ENCODE measurements at places on chromosomes 12 and 14. TPM values are rescaled to one million over a fixed set of nuclear protein-coding genes. Genes with fewer than 3 reads are reported as not detected.

NOVA1 gene
- total RNA-seq, result 1.9 TPM

MYF5 gene
- total RNA-seq, result not detected

KRT73 gene
- total RNA-seq, result not detected

RNASE3 gene
- 1.1 TPM for total RNA-seq

MORN3 gene
- total RNA-seq, result 0.17 TPM

AMN1 gene
- 11.5 TPM for total RNA-seq

TRPV4 gene
- 2.2 TPM for total RNA-seq

FAM216A gene
- total RNA-seq, result 3.9 TPM

DNA sequence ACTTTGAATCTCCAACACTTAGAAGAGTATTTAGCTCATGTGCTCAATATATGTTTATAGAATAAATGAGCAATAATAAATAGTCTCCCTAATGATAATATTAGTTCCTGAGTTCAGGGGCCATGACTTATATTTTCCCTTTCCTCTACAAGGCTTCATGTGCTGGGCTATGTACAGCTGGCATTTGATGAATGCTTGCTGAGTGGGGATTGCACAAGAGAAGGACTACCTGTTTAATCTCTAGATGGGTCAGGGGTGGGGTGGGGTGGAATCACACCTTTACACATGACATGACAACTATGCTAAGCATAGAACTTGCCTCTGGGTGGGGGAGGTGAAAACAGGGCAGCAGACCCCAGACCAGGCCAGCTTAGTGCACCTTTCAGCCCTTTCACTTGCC, 7.6 kb upstream of the ABHD12B start:
- no peak overlapping the region for H3K27ac ChIP-seq
- no peak overlapping the region for H3K4me3 ChIP-seq

- H3K4me1 ChIP-seq, result no peaks in the 10 kb centered on the region
- no peaks in the 10 kb centered on the region for H3K36me3 ChIP-seq
- DNase-seq, result no peak
- H3K27me3 ChIP-seq, result no peaks in the 10 kb centered on the region
Observed at GRCh38 chr14:67863223-67863622, 43.6 kb downstream of the RAD51B start.

GRCh38 chr12:24947541-24948419, 1.1 kb downstream of the BCAT1 start:
- H3K4me3 ChIP-seq, result peak overlapping the region; percentile 52
- H3K4me1 ChIP-seq, result no peaks in the 10 kb centered on the region
- peak overlapping the region; percentile 47 for H3K27ac ChIP-seq
- DNase-seq, result no peak
- H3K27me3 ChIP-seq, result no peaks in the 10 kb centered on the region

DNA sequence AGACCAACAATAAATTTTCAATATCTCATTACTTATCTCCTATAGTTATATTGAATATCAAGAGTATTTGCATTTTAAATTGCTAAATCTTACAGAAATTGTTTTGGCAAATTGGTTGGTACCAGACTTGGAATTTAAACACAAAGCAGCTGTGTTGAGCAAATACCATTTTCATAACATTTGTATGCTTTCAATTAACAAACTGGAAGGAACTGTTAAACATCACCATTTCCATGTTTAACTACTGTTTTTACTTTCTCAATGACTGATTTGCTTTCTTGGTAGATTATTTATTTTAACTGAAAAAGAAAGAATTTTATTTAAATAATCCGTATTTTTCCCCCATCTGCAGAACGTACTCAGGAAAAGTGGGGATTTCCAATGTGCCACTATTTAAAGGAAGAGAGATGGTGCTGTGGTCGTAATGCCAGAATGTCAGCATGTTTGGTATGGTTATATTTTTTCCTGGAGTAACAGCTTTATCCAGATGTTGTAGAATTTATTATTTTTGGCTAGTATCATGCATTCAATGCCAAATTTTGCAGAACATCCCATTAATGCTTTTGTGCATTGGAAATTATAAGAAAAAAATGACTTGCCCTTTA, 72.3 kb downstream of the METTL25 start:
- H3K27me3 ChIP-seq, result no peaks in the 10 kb centered on the region
- DNase-seq, result no peak
- H3K4me1 ChIP-seq, result no peaks in the 10 kb centered on the region
- H3K36me3 ChIP-seq, result no peaks in the 10 kb centered on the region

GRCh38 chr12:120110550-120111501, 5.7 kb downstream of the RAB35 start:
- no peak for DNase-seq
- peak overlapping the region; percentile 78 for H3K27ac ChIP-seq
- no peak overlapping the region for H3K4me3 ChIP-seq
- H3K27me3 ChIP-seq, result no peaks in the 10 kb centered on the region

DNA sequence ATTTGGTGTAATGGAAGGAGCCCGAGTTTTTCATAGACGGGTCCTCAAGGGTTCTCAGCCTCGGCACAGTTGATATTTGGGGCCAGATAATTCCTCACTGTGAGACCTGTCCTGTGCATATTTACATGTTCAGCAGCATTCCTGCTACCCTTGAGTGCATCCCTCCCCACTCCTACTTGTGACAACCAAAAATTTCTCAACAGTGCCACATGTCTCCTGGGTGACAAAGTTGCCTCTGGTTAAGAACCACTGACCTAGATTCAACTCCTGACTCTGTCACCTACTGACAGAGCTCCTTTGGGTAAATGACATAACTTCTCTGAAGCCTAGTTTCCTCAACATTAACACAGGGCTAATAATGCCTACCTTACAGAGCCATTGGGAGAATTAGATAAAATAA, 60.4 kb downstream of the TTC9 start:
- H3K27me3 ChIP-seq, result no peaks in the 10 kb centered on the region
- H3K36me3 ChIP-seq, result no peaks in the 10 kb centered on the region
- no peak overlapping the region for H3K27ac ChIP-seq
- no peak overlapping the region for H3K4me3 ChIP-seq
- DNase-seq, result no peak

GRCh38 chr12:127583041-127583440, 683.9 kb upstream of the TMEM132C start:
- no peak overlapping the region for H3K27ac ChIP-seq
- H3K4me3 ChIP-seq, result no peak overlapping the region

GRCh38 chr14:102827716-102828115, 50.5 kb downstream of the TRAF3 start:
- H3K36me3 ChIP-seq, result no peaks in the 10 kb centered on the region
- H3K27ac ChIP-seq, result no peak overlapping the region
- no peaks in the 10 kb centered on the region for H3K4me1 ChIP-seq
- H3K4me3 ChIP-seq, result peak overlapping the region; percentile 7

DNA sequence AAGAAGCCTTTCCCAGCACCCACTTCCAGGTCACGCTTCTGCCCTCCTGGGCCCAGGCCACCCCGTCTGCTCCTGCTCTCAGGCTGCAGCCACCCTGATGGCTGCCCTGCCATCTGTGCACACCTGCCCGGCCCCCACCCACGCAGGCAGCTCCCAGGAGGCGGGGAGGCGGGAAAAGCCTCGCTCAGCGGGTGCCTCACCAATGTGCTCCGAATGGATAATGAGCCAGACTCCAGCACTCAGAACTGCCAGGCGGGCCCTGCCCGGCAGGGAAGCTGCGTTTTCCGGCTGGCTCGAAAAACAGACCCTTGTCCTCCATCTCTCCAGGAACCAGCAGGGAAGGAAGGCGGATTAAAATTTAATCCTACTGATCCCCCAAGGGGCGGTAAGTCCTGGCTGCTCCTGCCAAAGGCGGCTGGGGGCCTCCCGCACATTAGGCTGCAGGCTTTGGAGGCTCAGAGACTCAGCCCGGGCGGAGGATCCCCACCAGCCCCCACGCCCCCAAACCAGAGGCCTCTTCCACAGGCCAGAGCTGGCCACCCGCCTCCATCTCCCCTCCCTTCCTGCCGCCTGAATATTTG, 104.0 kb downstream of the NCOR2 start:
- no peak overlapping the region for H3K4me3 ChIP-seq
- DNase-seq, result no peak
- H3K4me1 ChIP-seq, result peaks cover 30% of the 10 kb centered on the region
- no peak overlapping the region for H3K27ac ChIP-seq

DNA sequence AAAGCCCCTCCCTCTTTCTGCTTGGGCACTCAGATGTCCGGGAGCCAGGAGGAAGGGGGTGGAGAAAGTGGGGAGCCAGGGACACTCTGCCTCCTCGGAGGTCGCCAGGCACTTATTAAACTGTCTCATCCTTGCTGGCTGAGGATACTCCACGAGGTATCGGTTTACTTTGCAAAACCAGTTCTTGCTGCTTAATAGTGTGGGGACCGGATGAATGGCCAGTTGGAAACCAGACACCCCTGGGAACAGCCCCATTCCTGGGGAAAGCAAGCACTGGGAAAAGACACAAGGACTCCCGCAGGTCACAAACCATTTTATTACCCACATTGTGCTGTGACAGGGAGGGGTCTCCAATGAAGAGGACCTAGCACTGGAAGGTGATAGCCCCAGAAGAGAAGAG, 34.2 kb downstream of the CCDC88C start:
- no peaks in the 10 kb centered on the region for H3K36me3 ChIP-seq
- H3K27me3 ChIP-seq, result no peaks in the 10 kb centered on the region
- no peak for DNase-seq
- no peak overlapping the region for H3K27ac ChIP-seq
- H3K4me1 ChIP-seq, result peaks cover 67% of the 10 kb centered on the region

DNA sequence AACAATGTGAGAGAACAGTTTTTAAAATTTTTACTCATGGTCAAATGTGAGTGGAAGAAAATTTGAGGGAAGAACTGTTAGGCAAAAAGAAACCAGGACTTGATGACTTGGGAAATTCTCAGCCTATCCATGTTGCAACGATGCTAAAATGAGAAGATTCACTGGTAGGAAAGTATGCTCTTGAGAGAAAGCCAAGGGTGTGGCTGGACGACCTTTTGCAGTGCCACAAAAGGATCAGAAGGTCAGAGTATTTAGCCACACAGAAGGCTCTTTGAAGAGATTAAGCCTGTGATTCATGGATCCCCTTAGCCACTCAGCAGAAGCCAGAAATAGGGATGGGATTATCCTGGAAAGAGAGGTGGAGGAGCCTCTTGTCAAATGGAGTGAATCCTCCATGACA, 336.8 kb downstream of the LRIG3 start:
- DNase-seq, result no peak
- no peaks in the 10 kb centered on the region for H3K27me3 ChIP-seq
- H3K4me1 ChIP-seq, result no peaks in the 10 kb centered on the region

DNA sequence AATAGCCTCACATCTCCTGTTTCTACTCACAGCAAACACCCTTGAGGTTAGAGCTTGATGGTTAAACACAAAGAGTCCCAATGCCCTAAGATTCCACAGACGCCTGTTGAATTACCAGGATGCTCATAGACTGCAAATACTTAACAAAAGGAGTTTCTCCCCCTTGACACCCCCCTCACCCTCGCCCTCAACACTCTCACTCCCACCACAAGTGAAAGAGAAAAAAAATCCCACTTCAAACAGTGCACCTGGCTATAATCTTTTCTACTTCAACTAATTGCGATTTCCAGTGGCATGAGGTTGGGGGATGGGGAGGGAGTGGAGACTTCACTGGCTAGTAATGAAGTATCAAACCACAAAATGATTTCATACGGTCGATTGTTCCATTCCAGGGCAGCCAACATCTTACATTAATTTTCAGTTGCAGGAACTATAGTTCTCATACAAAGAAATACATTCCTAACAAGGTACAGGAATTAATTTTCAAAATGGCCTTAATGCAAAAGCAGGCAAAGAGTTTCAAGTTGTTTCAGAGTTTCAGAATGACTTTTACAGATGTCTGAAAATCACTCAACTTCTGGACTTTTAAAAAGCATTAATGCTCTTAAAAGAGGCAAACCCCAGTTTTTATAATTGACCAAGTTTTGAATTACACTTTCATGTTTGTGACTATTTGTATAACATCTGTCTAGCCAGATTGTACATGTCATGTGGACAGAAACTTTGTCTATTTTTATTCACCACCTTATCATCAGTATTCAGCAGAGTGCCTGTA, 390.7 kb downstream of the C12orf75 start:
- H3K4me3 ChIP-seq, result no peak overlapping the region
- H3K4me1 ChIP-seq, result no peaks in the 10 kb centered on the region

- no peaks in the 10 kb centered on the region for H3K4me1 ChIP-seq
- no peak for DNase-seq
- H3K27me3 ChIP-seq, result no peaks in the 10 kb centered on the region
Observed at GRCh38 chr14:57461777-57462320, 31.8 kb downstream of the CCDC198 start.

DNA sequence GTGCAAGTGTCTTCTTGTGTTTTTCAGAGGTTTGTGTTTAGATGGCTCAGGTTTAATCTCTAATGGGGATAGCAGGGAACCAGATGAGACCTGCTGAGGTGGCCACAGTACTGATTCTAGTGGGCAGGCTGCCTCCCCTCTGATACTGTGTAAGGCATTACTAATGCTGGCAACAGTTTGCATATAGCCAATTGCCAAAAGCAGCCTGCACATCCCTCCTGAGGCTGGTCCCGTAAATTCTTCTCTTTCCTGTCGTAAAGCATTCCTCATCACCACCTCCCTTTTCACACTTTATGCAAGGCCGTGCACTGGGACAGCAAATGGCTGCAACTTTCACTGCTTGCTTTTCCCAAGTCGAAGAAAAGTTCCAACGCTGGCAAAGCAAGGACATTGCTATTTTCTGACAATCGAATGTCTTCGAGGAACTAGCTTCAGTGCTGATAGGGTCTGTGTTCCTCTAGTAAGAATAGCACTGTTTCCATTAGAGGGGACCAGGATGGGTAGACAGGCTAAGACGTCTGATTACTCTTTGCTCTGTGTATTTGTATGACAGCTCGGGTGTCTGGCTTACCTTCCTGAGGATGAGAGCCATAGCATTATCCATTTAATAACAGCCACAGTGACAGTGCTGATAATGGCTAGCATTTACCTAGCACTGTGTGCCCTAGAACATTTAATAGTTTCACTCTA, 178.2 kb upstream of the HIF1A start:
- H3K4me1 ChIP-seq, result peaks cover 11% of the 10 kb centered on the region
- no peak overlapping the region for H3K4me3 ChIP-seq

DNA sequence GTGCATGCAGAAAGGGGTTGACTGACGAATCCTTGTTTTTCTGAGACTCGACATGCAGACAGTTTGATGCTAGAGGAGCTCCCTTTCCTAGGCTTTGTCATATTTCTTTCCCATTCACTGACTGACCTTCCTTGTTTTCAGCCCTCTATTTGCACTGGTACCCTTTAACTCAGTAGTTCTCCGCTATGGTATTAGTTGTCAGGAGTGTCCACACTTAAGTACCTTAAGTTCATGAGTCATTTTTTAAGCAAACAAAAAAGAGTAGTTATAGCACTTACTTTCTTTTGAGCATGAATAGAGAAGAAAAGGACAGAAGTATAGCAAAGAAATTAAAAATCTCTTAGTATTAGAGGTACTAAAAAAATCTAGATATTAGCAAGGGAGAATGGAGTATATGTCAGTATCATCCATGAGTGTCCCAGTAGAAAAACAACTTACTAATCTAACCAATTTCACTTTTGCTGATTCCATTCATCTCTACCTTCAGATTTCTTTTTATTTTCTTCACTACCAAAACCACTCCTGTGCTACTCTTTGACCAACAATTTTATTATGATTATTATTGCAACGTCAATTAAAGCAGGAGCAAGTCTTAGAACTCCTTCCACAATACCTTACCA, 8.3 kb downstream of the ATP2B1 start:
- no peaks in the 10 kb centered on the region for H3K27me3 ChIP-seq
- H3K36me3 ChIP-seq, result no peaks in the 10 kb centered on the region
- peaks cover 47% of the 10 kb centered on the region for H3K4me1 ChIP-seq
- no peak overlapping the region for H3K4me3 ChIP-seq

- H3K27me3 ChIP-seq, result no peaks in the 10 kb centered on the region
- no peak overlapping the region for H3K27ac ChIP-seq
- H3K36me3 ChIP-seq, result peaks cover 97% of the 10 kb centered on the region
- H3K4me3 ChIP-seq, result no peak overlapping the region
- no peaks in the 10 kb centered on the region for H3K4me1 ChIP-seq
- DNase-seq, result no peak
Observed at GRCh38 chr14:103491691-103492090, 30.9 kb downstream of the CKB start.

GRCh38 chr14:20905676-20906075, 14.5 kb downstream of the RNASE3 start:
- DNase-seq, result no peak
- H3K27me3 ChIP-seq, result no peaks in the 10 kb centered on the region
- no peaks in the 10 kb centered on the region for H3K4me1 ChIP-seq
